ENCODE measurements at places on chromosomes 3 and 15.

GRCh38 chr15:89654847-89655805, at the start of gene KIF7:
Gene KIF7 (minus strand): TSS chr15:89655467. CDS start chr15:89652930, 2,537 bp downstream.
- DNase-seq, result no peak

DNA sequence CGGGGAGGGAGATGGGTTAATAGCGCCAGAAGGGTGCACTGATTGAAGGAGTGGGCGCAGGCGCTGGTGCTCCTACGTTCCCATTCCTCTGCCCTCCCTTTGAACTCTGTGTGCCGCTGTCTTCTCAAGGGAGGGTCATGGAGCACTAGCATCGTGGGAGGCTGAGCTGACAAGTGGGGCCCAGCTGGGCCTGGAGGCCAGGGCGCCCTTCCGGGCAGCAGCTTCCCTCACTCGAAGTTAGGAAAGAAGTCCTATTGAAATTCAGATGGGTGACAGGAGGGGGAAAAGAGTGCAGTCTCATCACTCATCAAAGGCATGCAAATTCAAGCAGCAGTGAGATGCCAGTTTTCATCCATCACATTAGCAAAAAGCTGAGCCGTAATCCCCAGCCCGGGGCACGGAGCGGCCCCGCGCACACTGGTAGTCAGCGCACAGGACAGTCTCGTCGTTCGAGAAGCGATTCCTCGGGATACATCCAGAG, 128.2 kb downstream of the LRRK1 start:
- no peak for DNase-seq

DNA sequence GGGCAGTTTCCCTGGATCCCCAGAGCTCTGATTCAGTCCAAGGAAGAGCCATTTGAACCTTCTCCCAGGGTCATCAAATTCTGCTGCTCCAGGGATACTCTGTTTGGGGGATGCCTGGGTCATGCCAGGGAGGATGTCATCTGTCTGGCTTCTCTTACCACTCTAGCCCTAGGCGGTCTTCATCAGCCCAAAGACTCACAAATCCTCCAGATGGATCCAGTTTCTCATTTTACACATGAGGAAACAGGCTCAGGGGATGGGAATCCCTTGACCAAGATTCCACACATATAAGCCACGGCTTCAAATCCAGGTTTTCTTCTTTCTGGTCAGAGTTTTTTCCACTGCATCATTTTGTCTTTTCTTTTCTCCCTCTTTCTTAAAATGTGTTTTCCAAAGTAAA, 36.7 kb downstream of the SLC28A1 start:
- no peak for DNase-seq

DNA sequence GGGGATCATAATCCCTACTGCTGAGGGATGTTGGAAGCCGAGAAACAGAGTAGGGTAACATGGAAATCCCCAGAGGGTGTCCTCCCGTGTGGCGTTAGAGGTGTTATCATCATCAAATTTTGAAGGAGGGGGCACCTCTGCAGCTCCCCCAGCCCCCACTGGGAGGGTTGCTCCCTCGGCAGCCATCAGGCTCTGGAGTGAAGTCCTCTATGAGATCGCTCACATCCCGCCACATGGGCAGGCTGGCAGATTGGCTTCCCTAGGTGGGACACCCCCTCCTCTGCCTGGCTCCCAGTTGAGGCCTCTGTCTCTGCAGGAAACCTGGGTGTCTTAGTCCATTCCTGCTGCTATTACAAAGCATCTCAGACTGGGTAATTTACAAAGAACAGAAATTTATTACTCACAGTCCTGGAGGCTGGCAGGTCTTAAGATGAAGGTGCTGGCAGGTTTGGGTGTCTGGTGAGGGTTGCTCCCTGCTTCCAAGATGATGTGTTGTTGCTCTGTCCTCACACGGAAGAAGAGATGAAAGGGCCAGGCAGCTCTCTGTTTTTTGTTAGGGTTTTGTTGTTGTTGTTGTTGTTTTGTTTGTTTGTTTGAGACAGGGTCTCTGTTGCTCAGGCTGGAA, 120.5 kb downstream of the NUP210 start:
- DNase-seq, result no peak

DNA sequence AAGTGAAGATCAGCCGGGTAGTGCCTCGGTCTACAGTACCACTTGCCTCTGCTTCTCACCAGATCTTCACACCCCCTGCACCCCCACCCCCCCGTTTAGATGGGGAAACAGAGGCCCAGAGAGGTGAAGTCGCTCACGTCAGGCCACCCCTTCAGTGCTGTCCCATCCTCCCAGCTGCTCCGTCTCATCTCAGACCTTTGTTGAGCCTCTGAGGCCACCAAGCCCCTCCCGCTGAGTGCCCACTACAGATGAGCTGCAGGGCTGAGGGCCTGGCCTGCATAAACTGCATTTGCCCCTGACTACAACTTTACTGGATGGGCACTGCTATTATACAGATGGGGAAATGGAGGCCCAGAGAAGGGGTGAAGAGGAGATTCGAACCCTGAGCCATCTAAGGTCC, 35.8 kb downstream of the ADAMTS7 start:
- peak; percentile 26 for DNase-seq

GRCh38 chr3:56781762-56782161, 20.0 kb downstream of the ARHGEF3 start:
- no peak for DNase-seq

DNA sequence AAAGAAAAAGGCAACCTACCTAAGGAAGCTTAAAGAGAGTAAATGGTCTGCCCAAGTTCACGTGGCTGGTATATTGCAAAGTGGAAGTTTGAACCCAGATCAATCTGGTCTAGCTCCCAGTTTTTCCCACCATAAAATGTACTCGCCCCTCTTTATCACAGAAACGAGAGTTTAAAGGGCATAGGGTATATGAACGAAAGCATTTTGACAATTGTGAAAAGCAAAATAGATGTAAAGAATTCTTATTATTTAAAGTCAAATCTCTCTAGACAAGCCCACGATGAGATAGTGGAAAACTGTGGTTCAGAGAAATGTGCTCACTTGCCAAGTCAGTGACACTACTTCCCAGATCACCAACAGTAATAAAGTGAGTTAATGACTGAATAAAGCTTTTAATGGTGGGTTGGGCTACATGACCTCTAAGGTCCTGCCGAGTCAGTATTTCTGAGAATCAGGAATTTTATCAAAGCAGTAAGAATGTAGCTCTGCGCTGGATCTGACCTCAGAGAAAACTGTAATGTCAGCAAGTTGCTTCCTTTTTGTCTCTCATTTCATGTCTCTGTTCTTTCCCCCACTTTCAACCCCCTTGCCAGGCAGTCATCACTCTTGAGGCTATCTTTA, 23.3 kb upstream of the NEO1 start:
- no peak for DNase-seq

DNA sequence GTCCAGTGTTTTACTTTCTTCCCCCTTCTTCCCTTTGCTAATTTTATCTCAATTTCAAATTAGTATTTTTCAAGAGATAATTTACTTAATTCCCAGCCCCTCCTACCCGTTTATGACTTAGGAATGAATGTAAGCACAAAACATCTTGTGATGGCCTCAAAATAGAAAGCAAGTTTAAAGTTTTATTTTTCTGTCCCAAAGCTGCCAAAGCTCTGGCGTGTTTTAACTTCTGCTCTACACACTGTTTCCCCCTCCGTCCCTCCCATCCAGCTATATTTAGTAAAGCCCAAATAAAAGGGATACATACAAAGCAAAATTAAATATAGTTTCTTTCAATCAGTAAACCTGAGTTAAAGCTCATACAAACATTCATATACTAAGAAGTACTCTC, 59.9 kb downstream of the IGF2BP2 start:
- DNase-seq, result no peak

GRCh38 chr15:67143646-67144045, 78.2 kb downstream of the SMAD3 start:
- no peak for DNase-seq

- no peak for DNase-seq
Measured at GRCh38 chr3:137222736-137223225, 265.0 kb downstream of the IL20RB start.

DNA sequence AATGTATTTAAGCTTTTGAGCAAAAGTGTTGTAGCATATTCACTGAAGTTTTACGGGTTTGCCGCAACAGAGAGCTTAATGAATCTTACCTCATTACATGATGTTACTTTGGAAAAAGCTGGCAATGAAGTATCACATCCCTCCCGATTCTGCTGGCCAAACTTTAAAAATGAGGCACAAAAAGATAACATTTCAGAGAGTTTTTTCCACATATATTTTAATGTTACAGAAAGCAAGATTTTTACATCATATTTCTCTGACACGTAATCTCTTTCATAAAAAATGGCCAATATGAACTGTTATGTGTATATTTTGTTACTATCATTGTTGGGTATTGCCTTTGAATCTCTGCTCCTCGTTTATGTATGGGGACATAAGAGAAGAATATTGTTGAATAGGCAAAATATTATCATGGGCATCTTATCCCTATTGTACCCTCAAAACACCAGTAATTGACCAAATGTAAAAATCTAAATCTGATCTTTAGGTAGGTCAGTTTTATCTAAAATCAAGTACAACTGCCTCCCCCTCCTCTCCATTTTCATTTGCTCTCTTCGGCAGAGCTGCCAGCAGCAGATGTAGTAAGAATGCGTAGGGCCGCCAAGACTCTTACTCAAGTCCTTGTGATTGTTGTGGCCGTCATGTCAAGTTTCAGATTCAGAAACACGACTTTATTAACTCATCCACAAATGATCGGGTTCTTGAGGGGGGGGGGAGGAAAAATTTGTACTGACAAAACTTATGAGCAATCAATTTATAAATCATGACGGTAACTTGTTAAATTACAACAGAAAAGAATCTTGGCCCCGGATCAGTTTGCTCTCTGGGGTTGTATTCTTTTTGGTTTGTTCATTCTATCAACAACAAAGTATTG, 106.7 kb upstream of the THRB start:
- no peak for DNase-seq

GRCh38 chr3:56125358-56126005, 342.8 kb downstream of the ERC2 start:
- DNase-seq, result no peak

DNA sequence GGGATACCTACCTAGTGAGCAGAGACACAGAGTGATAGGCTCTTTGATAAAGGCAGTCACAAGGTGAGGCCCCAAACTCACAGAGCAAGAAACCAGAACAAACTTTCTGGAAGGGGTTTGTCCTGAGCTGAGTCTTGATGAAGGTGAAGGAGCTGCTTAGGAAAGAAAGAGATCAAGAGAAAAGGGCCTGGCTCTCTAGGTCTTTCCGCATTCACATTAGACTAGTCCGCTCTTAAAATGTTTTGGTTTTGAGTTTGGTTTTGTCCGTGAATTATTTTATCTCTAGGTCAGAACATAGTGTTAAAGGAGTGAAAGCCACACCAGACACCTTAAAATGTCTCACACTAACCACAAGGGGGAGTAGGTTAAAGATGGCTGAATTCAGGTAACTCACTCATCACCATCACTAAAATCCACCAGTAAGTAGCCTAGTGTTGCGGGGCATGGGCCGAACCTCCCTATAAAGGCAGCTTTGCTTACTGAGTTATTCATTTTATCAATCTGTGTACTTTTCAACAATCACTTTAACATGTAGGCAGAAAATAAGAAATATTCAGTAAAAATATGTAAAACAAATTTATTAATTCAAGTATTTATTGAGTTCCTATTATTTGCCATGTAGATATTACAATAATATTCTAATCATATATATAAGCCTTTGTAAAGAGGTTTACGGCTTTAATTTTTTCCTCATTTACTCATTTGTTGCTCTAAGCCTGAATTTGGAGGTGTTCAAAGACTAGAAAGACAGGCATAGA, 121.5 kb upstream of the TSC22D2 start:
- DNase-seq, result no peak

DNA sequence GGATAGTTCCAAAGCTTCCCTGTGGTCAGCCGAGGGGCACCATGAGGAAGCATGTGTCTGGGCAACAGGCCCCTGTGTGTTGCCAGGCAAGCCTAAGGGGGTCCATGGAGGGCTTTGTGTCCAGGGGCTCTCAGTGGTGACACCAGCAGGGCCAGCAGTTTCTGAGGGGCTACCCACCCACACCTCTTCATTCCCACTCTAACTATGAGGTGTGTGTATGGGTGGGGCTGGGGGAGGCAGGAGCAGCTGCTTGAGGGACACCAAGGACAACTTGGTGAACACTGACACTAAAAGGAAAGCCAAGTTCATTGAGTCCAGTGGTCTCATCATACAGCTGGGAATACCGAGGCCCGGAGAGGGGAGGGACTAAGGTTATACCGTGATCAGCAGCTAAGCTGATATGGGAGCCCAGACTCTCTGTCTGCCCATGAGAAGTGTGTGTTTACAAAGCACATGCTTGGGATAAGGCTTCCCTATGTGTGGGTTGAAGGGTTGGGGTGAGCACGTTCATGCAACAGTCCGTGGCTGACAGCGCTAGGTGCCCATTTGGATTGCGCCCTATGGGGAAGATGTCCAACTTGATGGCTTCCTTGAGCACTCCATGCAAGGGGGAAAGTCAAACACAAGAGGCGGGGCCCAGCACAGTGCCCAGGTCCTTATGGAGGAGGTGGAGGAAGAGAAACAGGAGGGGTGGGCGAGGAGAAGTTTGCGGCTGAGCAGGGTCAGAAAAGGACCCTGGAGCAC, 34.8 kb upstream of the CHRNB4 start:
- no peak for DNase-seq

DNA sequence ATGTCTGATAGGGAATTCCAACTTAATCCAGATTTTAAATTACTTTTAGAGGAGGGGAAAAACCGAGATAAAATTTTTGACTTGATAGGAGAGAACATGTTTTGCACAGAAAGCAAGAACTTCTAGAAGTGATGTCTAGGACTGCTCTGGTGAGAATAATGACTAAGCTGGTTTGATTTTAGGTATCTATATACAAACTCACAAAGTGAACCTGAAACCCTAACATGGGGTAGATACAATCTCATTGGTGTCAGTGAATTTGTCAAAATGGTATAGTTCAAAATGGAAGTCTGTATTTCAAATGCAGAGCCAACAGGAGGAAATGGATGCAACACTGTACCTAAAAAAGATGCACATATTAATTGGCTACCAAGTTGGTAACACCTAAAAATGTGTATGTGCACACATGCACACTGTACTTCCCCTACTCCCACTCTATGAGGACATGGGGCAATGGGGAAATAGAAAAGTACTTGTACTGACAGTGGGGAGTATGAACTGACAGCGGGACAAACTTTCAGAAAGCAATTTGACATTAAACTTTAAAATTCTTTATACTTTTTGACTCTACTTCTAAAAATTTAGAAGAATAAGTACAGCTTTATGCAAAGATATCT, 53.0 kb downstream of the NR1I2 start:
- no peak for DNase-seq

GRCh38 chr3:42106646-42107045, 15.5 kb downstream of the TRAK1 start:
- DNase-seq, result no peak

- no peak for DNase-seq
Measured at GRCh38 chr15:76844096-76844495, 61.0 kb downstream of the SCAPER start.

- no peak for DNase-seq
Measured at GRCh38 chr15:51580982-51581381, 41.6 kb downstream of the DMXL2 start.

DNA sequence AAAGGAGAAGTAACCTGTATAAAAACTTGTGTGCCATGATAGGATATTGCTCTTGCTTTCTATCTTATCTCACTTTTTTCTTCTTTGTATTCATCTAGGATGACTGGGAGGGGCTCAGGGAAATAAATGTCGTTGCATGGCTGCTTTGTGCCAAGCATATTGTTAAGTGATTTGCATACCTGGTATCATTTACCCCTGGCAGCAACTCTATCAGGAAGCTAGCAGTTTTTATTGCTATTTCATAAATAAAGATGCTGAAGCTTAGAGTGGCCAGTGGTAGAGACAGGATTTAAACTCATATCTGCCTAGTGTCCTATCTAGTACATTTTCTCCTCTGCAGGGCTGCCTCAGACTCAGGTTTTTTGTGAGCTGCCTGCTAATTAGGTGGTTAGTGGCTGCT, 253.3 kb downstream of the PTPRG start:
- DNase-seq, result no peak
